Lung (tissue), 17 donors: ENCODE measurements at places on chromosomes 11 and 22.

DNA sequence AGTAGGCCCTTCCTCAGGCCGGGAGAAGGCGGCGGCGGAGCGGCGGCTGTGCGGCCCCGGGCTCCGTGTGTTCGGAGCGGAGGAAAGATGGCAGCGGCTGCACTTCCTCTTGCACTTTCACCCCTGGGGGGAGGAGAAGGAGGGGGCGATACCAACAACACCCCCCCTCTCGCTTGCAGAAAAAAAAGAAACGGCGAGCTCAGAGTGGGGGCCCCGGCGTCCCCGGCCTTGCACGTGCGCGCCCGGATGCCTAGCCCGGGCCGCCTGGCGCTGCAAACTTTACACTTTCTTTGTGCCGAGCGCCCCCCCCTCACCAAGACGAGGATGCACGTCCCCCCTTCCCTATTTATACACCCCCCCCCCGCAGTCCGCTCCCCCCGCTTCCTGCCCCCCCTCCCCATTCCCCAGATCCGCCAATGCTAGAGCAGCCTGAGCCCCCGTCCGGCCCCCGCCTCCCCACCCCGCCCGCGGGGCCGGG lies at the start of gene PATZ1:
Gene PATZ1 (minus strand): TSS at position 92 of the 478 bp plus-strand sequence. CDS start 744 bp downstream, outside the sequence.
- DNase-seq: peak; percentile 95

DNA sequence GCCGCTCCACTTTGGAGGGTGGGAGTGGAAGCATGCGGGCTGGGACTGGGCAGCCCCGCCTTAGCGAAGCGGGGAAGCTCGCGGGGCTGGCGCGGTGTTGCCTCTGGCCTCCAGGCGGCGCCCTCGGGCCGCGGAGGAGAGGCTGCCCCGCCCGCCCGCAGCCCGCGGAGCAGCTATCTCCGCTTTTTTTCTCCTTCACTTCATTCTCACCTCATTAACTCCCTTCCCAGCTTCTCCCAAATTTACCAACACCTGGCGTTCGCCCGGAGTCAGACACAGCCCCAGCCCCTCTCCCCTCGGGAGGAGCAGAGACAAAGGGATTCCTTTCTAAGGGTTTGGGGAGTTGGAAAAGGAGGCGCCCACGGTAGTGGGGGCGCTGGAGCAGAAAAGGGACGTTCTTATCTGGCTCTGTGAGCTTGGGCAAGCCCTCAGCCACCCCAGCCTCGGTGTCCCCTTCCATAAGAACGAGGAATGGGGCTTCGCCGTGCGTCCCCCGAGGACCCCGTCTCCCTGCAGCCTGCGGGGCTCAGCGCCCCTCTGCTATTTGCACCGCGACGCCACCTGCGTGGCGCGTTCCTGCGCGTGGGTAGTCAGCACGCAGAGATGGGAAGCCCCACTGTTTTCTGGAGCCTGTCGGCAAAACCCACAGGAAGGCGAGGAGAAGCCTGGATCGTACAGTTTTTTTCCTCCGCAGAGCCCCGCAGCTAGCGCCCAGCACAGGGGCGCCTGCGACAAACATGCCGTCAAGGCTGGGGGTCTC lies 1.5 kb upstream of the WNT11 start:
- peak; percentile 89 for DNase-seq

DNA sequence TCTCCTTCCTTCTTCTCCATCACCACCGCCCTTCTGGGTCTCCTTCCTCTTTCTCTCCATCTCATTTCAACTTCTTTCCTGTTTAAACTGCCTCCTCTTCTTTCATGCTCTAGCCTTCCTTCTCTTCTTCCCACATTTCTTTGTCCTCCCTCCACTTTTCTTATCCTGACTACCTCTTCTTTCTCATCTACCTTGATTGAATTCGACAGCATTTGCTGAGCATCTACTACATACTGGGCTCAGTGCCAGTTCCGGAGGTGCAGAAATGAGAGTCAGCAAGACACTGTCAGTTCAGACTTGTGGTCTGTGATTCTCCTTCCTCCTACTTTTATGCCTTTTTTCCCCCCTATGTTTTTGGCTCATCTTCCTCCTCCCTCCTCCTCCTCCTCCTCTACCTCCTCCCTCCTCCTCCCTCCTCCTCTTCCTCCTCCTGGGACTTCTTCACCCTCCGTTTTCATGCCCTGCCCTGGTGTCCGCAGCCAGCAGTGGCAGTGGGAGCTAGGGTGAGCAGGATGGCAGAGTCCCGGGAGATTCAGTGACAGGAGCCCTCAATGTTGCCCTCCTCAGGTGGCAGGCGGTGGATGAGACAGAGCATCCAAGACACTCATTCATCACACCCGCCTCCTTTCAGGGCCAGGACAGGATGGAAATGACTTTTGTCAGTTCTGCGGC lies 146.0 kb upstream of the SEZ6L start:
- no peak for DNase-seq

GRCh38 chr11:57459164-57460021 lies 935 bp upstream of the RTN4RL2 start:
- no peak for DNase-seq

- no peak for DNase-seq
Measured at GRCh38 chr11:117220568-117220967, 11.3 kb downstream of the PCSK7 start.

DNA sequence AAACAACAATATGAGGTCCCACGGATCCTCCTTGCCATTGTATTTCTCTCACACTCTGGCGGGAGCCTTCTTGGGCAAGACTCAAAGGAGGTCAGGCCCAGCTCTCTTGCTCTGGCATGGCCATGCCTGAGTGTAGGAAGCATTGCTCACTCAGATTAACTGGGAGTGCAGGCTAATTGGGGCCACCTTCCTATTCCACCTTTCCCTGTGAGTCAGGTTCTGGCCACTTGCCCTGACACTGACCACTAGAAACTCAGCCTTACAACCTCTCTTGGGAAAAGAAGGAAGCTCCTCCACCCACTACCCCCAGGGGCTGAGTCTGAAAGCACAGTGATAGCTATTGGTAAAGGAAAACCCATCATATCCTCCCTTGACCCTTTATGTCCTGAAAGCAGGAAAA lies 121.8 kb upstream of the NTM start:
- no peak for DNase-seq

DNA sequence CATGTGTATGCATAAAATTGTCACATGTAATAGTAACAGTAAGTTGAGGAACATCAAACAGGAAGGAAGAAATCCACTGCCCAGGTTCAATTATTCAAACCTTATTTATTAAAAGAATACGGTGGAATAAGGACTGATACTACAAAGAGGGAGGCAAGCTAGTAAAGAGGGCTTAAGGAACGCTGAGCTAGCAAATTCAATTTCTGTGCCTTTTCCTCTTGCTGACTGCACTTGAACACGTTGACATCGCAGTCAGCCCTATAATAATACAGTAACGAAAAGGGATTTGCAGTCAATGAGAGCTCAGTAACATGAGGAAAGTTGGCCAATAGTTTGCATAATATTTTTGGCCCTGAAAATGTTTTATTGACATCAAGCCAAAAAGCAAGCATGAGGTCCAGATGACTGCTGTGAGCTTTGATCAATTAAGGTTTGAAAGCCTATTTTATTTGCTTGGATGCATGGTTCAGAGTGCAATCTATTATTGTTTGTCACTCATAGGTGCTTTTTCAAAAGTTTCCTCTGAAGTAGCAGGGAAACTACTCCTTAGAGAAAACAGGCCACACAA lies 861.8 kb downstream of the LRRC4C start:
- peak; percentile 66 for DNase-seq

DNA sequence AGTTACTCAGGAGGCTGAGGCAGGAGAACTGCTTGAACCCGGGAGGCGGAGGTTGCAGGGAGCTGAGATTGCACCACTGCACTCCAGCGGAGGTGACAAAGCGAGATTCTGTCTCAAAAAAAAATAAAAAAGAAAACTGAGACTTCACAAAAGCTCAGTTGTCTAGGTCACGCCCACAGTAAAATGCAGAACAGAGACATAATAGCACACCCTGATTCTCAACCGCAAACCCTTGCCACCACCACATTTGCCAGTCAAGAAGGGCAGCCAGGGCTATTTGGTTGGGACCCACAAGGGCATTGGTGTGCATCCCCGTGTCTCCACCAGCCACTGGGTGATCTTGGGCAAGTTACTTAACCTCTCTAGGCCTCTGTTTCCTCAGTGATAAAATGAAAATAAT lies 25.4 kb downstream of the CREB3L1 start:
- DNase-seq: no peak

DNA sequence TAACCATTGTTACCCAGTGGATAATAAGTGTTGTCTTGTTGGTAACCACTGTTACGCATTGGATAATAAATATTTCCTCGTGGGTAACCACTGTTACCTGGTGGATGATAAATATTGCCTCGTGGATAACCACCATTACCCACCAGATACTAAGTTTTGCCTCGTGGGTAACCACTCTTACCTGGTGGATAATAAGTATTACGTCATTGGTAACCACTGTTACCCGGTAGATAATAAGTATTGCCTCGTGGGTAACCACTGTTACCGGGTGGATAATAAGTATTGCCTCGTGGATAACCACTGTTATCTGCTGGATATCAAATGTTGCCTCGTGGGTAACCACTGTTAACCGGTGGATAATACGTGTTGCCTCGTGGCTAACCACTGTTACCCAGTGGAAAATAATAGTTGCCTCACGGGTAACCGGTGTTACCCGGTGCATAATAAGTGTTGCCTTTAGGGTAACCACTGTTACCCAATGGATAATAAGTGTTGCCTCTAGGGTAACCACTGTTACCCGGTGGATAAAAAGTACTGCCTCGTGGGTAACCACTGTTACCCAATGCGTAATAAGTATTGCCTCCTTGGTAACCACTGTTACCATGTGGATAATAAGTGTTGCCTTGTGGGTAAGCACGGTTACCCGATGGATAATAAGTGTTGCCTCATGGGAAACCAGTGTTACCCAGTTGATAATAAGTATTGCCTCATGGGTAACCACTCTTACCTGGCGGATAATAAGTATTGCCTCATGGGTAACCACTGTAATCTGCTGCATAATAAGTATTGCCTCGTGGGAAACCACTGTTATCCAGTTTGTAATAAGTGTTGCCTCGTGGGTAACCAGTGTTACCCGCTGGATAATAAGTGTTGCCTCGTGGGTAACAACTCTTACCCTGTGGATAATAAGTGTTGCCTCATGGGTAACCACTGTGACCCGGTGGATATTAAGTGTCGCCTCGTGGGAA lies 21.9 kb upstream of the NXPE4 start:
- DNase-seq: no peak

- no peak for DNase-seq
Measured at GRCh38 chr11:10502065-10502680, 38.8 kb downstream of the RNF141 start.

- no peak for DNase-seq
Measured at GRCh38 chr11:111460340-111460739, 51.8 kb downstream of the BTG4 start.

- peak; percentile 95 for DNase-seq
Measured at GRCh38 chr11:128553662-128554362, 33.5 kb downstream of the ETS1 start.

GRCh38 chr11:128343135-128343514 lies 244.2 kb downstream of the ETS1 start:
- DNase-seq: no peak

DNA sequence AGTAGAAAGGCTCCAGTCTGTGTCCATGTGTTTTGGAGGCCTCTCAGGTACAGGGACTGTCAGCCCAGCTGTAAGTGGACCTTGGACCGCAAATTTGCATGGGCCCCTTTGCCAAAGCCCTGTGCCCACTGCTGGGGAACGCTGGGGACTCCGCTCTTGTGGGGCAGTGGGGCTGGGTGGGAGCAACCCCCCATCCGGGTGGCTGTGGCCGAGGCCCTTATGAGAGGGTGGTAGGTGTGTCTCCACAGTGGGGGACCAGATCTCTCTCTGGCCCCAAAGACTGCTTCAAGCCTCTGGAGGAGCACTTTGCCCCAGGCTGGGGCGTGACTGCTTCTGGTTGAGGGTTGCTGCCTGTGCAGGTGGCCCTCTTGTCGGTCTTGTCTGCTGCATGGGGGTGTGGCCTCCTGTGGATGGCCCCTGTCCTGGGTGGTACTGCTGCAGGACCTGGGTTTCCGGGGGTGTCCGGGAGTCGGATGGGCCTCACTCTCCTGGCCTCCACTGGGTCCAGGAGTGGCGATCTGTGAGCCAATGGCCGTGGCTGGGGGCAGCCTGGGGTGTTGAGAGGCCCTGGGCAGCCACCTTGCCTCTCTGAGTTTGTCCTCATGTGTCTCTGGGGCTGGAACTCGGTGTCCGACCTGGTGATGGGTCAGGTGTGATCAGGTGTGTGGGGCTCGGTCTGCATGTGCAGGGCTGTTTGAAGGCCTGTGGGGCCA lies 15.9 kb downstream of the KCNQ1 start:
- DNase-seq: no peak

GRCh38 chr22:25067851-25068421 lies 115.4 kb downstream of the KIAA1671 start:
- no peak for DNase-seq

GRCh38 chr11:19225581-19225980 lies 15.2 kb downstream of the E2F8 start:
- DNase-seq: no peak

- peak; percentile 54 for DNase-seq
Measured at GRCh38 chr22:29635734-29636357, 32.4 kb downstream of the NF2 start.

- no peak for DNase-seq
Measured at GRCh38 chr22:22712092-22712658, 67.8 kb downstream of the GGTLC2 start.

- no peak for DNase-seq
Measured at GRCh38 chr11:107623183-107623582, 32.2 kb downstream of the ELMOD1 start.

- DNase-seq: no peak
Measured at GRCh38 chr11:64763526-64764039, 3.8 kb upstream of the PYGM start.

DNA sequence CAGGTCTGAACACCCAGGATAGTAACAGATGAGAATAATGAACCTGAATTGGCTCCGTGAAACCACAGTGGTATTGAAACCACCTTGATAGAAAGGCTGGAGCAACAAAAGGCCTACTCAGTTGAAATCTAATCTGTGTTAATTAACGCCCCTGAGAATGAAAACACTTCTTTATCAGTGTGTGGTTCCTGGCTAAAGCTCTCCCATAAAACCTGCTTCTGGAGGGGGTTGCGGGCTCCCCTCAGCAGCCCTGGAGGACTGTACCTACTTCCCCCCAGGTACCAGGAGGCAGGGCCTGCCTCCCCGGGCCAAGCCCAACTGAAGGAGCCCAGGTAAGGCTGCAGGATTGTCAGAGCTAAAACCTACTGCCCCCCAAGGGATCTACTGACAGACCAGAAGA lies 54.6 kb downstream of the PLEKHA7 start:
- no peak for DNase-seq

- no peak for DNase-seq
Measured at GRCh38 chr11:134666273-134667174, 254.5 kb upstream of the B3GAT1 start.
